ENCODE measurements at places on chromosomes 6 and 20. TPM values are rescaled to one million over a fixed set of nuclear protein-coding genes. Genes with fewer than 3 reads are reported as not detected.

DNA sequence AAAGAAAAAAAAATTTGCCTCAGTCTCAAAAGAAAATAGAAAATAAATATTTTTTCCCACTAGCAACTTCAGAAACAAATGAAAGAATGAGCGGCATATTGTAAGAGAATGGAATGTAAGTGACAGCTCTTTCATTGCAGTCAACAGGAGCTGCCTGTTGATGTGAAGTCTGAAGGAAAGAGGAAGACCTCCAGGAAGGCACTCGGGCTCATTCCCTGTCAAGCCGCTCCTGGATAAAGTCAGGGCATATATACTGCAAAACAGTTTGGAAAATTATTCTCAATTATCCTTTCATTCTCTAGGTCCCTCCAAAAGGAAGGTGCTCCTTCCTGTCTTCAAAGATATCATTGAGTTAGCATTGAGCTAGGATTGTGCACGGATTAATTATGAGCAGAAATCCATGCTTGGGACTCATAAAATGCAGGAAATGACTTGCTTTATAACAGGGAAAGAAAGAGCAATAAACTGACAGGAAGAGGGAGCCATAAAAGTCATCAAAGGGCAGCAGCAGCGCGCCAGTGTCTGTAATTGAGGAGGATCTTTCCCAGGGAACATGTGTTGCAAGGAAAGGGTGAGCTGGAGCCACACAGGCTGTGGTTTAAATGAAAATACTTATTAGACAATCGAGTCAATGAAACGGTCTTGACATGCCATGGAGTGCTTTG is 218.2 kb downstream of the C6orf118 start:
- DNase-seq: no peak

DNA sequence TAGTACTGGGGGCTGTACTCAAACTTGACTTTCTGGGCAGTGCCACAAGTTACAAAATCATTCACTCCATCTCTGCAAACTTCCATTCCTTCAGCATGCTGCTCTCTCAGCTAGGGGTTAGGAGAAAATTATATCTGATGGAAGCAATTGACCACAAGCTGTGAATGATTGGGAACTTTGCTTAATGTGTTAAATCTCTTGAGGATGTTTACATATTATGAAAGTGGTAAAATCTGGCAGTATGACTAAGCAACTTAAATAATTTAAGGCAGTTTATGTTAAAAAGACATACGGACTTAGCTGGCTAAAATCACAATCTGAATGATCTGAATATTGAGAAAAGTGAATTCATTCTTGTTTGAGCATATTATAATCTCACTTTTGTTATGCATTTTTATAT is 415.0 kb downstream of the PHF3 start:
- DNase-seq: no peak

- DNase-seq: no peak
Observed at GRCh38 chr6:88301256-88301655, 135.1 kb upstream of the CNR1 start.

- DNase-seq: no peak
Observed at GRCh38 chr6:137722749-137723272, 144.2 kb upstream of the TNFAIP3 start.

GRCh38 chr20:23047001-23047737 is 2.3 kb downstream of the THBD start:
- no peak for DNase-seq

- DNase-seq: peak; percentile 93
Observed at GRCh38 chr6:31462964-31463870, 34.7 kb upstream of the MICB start.

DNA sequence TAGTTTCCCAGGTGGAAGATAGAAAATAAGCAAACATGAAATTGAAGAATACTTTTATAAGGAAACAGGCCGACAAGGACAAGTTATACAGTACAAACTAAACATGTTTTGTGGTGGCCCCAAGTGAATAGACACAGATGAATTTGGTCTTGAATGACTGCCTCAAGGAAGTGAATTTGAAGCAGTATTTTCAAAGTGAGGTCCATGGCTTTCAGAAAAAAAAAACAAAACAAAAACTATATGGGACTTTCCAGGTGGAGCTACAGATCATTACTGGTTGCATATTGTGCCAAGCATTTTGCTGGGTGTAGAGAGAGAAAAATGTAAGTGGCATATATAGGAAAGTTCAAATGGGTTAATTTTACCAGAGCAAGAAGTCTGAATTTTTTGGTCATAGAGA is 68.8 kb downstream of the CYB5R4 start:
- no peak for DNase-seq

DNA sequence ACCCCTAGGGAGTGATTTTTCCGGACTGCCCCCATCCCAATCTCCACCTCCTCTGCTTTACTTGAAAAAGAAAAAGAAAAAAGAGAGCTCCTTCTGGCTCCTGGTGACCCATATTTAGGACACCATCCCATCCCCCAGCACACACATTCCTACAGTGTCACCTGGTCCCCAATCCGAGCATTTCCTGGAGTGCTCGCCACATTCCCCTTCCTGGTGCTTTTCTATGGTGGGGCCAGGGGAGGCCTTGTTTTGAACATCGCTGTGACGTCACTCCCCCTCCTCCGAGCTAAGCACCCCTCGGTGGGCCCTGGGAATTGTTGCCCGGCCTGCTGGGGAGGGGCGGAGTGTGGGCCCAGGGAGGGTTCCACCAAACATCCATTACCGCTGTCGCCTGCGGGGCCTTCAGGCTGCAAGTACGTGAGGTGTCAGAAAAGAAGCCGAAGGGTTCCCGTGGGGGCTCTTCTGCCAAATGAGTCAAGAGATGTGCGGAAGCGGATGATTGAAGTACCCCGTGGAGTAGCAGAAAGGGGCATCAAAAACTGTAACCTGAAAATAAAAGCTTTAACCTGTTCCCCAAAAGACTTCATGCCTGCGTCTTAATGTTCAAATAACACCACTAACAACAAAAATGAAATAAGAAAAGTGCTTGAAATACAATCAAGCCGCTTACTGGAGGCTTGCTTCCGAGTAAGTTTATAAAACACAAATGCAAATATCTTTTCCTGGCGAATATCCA is 2.8 kb upstream of the FOXC1 start:
- DNase-seq: no peak

GRCh38 chr20:16115911-16116552 is 457.2 kb downstream of the KIF16B start:
- no peak for DNase-seq

DNA sequence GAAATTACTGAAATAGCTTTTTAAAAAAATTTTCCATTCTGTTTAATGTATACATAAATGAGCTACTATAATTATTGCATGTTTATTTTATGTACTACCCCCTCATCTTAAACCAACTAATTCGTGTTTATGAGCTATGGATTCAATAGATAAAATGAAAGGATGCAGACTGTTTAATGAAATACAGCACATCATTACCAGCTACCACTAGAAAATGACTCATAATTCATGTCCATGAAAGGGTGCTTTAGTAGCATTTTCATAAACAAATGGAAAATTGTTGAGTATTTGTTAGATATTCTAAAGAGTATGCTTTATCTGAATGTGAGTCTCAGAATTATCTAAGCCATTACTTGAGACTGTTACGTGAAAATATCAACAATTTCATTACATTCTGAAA is 1590.1 kb downstream of the HACE1 start:
- DNase-seq: no peak

- no peak for DNase-seq
Observed at GRCh38 chr6:108675226-108676200, 114.8 kb downstream of the FOXO3 start.

DNA sequence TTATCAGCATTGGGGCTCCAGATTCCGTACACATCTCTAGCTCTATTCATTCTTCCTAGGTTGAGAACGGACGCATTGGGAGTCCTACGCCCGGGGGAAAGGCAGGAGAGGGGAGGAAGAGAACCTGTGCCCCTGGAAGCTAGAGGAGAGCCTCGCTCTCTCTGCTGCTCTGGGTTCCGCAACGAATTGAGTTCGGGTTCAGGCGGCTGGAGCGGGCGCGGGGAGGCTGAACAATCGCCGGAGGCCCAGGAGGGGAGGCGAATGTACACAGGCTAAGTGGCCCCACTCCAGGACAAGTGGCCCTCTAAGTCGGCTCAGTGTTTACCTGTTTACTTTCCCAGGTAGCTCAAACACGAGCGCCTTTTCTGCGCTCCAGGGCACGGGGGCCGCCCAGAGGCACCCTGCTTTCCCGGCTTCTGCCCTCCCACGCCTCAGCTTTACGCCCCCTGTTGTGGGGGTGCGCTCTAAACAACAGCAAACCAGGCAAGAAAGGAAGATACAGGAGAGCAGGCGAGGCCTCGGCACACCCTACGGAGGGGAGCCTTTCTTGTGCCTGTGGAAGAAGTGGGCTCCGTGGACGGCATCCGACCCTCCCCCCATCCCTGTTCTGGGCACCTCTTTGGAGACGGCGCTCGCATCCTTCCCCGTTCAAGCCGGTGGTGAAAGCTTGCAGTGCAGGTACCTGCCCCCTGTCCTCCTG is 4.6 kb upstream of the NKX2-2 start:
- no peak for DNase-seq

- no peak for DNase-seq
Observed at GRCh38 chr6:150883521-150883920, 18.0 kb downstream of the MTHFD1L start.

DNA sequence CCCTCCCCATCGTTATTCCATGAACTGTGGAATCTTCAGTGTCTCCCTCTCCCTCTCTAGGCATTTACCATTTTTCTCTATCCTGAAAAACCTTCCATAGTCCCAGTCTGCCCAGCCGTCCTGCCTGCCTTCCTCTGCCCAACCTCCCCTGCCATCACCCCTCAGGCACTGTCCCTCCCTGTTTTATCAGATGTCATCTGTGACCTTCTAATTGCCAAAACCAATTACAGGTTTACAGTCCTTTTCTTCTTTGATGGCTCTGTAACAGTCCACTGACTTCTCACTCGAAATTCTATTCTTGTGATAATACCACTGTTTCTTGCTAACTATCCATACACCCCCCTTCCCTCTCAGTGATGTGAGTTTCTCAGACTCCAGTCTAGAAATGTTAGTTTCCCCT is 2.3 kb upstream of the SLC23A2 start:
- no peak for DNase-seq

GRCh38 chr6:83708970-83709747 is at the start of gene SNAP91:
Gene SNAP91, minus strand, starts transcription at chr6:83709101. Its CDS starts 1,174 bp downstream, at chr6:83707927.
- DNase-seq: no peak

- no peak for DNase-seq
Observed at GRCh38 chr6:2624177-2624576, 126.5 kb downstream of the MYLK4 start.

DNA sequence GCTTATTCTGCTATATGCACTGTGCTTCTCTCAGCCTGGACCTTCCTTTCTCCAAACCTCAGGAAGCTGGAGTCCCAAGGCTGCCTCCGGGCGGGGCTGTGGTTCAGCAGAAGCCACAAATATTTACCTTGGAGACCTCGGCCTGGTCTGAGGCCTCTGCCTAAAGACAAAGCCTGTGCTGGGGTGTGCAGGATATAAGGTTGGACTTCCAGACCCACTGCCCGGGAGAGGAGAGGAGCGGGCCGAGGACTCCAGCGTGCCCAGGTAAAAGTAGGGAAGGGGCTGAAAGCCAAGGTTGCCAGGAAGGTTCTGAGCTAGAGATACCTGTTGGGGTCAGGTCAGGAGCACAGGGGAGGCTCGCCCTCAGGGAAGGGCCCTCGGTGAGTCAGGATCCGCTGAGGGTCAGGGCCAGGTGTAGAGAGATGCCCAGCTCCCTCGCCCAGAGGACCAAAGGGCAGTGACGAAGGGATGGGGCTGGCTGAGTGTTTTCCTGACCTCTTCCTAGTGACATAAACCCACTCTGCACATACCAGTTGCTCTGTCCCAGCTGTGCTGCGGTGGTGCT is at the start of gene BPIFB1:
Gene BPIFB1, plus strand, starts transcription at position 224 of the 565 bp plus-strand sequence. CDS start 2,860 bp downstream, outside the sequence.
- DNase-seq: no peak

DNA sequence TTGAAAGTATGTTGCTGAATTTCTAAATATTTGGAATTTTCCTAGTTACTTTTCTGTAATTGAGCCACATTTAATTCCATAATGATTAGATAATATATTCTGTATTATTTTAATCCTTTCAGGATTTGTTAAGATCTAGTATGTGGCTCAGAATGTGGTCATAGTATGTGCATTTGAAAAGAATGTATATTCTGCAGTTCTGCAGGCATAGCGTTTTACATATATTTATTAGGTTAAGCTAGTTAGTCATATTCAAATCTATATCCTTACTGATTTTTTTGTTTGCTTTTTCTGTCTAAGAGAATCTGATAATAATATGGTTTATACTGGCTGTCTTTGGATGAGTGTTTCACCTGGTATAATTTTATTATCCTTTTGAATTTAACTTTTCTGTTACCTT is 33.2 kb downstream of the LIN28B start:
- no peak for DNase-seq

DNA sequence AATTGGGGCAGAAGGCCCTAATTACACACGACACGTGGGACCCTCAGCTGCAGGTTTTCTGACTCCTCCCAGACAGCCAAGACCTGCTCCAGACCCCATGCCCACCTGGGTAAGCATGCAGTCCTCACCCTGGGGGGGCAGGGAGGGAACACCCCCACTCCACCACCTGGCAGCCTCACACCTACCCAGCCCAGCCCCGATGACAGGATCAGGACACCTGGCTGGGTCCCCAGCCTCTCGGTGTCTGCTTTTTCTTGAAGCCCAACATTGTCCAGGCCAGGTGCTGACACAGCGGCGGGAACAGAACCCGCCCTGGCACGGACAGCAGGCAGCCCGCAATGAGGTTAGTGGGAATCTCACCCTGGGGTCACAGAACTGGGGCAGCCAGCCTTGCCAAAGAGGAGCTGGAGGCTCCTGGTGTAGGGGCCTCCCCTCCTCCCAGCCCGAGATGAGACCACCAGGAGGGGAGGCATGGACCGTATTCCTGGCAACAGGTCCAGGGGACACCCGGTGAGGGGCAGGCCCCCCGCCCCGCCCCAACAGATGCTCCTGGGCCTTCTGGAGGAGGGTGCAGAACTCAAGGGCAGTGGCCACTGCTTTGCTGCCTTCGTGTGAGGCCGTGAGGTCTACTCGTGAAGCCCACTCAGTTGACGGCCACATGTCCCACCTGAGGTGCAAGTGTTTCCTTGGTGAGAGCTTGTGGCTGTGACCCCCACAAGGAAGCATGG is 103.8 kb downstream of the DLL1 start:
- no peak for DNase-seq

DNA sequence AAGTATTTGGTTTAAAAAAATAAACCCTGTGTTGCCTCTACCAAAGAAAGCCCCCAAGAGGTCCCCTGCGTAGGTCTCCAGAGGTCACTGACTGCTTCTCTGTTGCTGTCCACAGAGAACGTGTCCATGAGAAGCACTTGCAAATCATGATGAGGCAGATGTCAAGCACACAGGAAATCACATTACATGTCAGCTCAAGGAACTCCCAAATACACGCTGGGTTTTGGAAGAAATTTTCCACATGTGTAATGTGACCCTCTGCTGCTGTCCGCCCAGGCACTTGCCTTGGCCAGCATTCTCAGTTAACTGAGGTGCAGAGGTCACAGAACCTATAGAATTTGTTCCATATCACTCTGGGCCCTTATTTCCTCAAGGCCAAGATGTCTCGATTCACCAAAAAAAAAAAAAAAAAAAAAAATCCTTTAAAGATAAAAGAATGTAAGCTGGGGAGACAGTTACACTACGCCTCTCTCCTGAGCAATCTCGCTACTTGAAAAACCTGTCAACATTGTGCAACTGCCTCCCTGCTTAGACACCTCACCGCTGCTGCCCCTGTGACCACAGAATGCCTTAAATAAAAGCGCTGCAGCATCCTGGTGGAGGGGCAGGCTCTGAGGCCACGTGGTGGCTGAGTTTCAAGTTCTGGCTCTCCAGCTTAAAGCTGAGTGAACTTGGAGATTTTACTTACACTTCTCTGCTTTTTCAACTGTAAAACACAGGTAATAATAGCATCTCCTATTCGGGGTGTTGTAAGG is 42.3 kb downstream of the SLC22A23 start:
- DNase-seq: no peak

Gene PPP1R3G
- total RNA-seq: 7.7 TPM

Gene LZTS3
- total RNA-seq: 6.9 TPM

Gene CCM2L
- 7.0 TPM for total RNA-seq

Gene GRM4
- not detected for total RNA-seq

Gene TREML2
- 0.22 TPM for total RNA-seq

Data from cardiac septum (tissue), 1 donor.